Non-pigmented ciliary epithelial cell (primary cell): ENCODE measurements at places on chromosomes 5 and 9.
A peak's percentile ranks its signal among the peaks of the same experiment; 100 is the strongest.

DNA sequence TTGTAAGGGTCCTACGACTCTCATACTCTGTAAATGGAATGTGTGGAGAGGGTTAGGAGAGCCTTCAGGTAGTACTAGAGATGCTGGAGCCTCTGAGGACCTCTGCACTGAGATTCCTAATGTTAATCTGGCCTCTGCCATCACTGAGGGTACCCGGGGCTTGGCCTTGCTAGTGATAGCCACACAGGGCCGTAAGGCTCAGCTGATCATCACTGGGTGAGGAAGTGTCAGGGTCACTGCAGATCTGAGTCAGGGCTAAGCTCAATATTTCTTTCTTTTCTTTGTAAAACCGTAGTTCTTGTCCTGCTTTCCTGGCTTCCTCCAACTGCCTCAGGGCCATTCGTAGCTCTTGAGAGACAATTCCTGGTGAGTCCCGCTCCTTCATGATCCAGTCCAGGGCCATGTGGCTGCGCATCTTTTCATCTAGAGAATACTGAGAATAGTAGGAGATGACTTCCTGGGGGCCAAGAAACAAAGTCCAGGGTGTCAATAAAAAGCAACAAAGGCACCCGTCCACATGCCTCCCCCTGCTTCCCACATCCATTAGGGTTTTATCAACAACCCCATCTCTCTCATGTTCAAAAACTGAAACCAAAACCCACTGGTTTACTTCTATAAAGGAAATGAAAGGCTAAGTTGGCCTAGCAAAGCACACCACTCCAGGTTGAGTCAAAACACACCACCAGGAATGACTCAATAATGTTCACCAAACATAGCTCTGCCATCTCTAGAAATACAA lies 47.7 kb downstream of the LIX1 start:
- no peak for DNase-seq

DNA sequence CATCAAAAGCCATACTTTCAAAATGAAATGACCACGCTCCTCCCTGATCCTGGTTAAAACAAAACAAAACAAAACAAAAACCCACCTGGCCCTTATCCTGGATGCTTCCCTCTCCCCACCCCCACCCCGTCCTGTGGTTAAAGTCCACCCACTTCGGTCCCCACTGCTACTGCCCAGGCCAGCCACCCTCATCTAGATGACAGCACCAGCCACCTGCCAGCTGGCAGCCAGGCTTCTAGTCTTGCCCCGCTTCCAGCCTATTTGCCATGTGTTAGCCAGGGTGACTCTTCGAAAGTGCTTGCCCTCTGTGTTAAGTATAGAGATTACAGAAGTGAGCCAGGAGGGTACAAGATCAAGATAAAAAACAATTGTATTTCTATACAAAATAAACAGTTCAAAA lies 27.5 kb upstream of the NCS1 start:
- no peak for DNase-seq

GRCh38 chr9:110575945-110576344 lies 3.6 kb downstream of the SVEP1 start:
- no peak for DNase-seq

- no peak for DNase-seq
Observed at GRCh38 chr5:125476901-125477585, 730.6 kb upstream of the ZNF608 start.

DNA sequence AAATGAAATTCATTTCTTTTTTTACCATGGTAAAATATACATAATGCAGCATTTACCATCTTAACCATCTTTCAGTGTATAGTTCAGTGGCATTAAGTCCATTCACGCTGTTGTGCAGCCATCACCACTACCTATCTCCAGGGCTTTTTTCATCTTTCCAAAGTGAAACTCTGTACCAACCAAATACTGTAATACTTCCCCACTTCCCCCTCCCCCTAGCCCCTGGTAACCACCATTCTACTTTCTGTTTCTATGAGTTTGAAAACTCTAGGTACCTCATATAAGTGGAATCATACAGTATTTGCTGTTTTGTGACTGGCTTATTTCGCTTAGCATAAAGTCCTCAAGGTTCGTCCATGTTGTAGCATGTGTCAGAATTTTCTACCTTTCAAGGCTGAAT lies 23.4 kb downstream of the SPAAR start:
- DNase-seq, result no peak

DNA sequence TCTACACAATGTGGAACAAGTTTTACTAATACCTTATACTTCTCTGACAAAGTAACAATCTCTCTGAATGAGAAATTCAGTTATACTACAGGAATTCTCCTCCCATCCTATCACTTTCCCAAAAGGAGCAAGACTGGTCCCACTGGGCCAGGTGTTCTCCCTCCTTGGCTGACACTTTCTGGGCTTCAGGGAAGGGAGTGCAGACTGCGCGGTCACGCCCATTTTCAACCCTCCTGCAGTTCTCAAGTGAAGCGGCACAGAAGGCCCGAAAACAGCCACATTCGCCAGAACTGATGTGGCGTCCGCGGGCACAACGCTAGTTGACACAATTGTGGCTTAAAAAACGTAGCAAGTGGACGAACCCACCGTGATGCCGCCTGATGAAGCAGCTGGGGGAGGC lies 603 bp downstream of the SAXO1 start:
- DNase-seq, result no peak

GRCh38 chr9:131668439-131669268 lies 71.2 kb downstream of the RAPGEF1 start:
- DNase-seq, result peak; percentile 41

GRCh38 chr5:132976852-132977251 lies 13.4 kb upstream of the AFF4 start:
- no peak for DNase-seq

- no peak for DNase-seq
Observed at GRCh38 chr9:133351908-133352634, 4.1 kb downstream of the RPL7A start.

GRCh38 chr9:130681769-130682420 lies 11.7 kb upstream of the EXOSC2 start:
- no peak for DNase-seq

- DNase-seq, result no peak
Observed at GRCh38 chr9:111483858-111484571, at the start of gene ECPAS. Gene ECPAS (minus strand): TSS chr9:111484383. CDS start chr9:111472918, 11,465 bp downstream.

GRCh38 chr5:167578977-167579692 lies 712.3 kb upstream of the WWC1 start:
- peak; percentile 22 for DNase-seq

GRCh38 chr5:163548649-163549048 lies 43.2 kb downstream of the MAT2B start:
- DNase-seq, result no peak

GRCh38 chr5:135440916-135441315 lies 6.2 kb downstream of the DCANP1 start:
- DNase-seq, result no peak

- DNase-seq, result no peak
Observed at GRCh38 chr5:14413331-14413750, 168.3 kb upstream of the OTULINL start.

DNA sequence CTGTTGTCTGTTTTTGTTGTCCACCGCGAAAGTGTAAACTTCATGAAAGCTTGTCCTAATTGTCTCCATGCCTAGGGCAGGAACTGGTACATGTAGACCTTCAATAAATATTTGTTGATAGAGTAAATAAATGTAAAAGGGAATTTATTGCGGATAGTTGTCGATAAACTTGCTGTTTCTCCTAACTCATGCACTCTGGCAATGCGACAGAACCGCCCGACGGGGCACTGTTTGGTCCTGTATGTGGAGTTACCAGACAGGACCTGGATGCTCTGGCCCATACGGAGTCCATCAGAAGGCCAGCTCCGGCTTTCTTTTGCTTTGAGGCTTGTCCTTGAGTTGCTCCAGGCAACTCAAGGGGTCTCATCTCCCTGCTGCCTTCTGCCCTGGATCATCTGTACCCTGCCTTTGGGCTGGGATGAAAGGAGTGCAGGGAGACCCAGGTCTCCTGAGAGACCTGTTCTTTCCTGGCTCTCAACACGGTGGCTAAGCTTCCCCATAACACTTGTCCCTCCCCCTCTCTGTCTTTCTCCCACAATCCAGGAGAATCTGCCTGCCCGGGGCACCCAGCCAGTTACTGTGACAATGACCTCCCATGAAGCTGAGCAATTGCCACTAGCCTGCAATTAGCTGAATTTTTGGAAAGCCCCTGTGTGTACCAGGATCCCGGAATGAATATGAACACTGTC lies 149.5 kb upstream of the PTCH1 start:
- DNase-seq, result no peak

GRCh38 chr5:102807878-102808502 lies 52.9 kb downstream of the PAM start:
- peak; percentile 55 for DNase-seq

GRCh38 chr5:172777881-172778814 lies 7.2 kb upstream of the DUSP1 start:
- no peak for DNase-seq

GRCh38 chr5:142184988-142185387 lies 76.4 kb downstream of the NDFIP1 start:
- no peak for DNase-seq

DNA sequence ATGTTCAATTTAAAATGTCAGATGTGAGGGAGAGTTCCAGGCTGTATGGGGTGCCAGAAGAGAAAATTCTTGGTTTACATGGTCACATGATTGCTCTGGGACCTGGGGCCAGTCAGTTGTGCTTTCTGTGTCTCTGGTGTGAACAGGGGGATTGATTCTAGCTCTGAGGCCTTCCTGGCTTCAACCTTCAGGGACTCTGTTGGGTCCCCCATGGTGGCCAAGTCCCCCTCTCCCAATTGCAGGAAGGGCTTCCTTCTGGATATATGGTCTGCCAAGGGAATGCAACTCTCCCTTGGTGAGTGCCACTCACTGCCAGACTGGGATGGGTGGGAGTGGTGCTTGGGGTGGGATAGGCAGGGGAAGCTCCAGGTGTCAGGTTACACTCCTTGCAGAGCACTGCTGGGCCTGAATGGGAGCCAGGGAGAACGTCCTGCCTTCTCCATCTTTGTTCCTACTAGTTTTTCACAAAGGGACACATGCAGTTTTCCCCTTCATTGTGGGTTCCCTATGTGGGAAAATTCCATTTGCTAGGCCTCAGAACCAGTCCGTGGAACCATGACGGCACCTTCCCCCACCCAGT lies 153.2 kb downstream of the MELK start:
- no peak for DNase-seq

GRCh38 chr5:124478264-124478663 lies 268.2 kb downstream of the ZNF608 start:
- DNase-seq, result no peak

GRCh38 chr5:33472805-33473409 lies 32.1 kb downstream of the TARS1 start:
- no peak for DNase-seq

DNA sequence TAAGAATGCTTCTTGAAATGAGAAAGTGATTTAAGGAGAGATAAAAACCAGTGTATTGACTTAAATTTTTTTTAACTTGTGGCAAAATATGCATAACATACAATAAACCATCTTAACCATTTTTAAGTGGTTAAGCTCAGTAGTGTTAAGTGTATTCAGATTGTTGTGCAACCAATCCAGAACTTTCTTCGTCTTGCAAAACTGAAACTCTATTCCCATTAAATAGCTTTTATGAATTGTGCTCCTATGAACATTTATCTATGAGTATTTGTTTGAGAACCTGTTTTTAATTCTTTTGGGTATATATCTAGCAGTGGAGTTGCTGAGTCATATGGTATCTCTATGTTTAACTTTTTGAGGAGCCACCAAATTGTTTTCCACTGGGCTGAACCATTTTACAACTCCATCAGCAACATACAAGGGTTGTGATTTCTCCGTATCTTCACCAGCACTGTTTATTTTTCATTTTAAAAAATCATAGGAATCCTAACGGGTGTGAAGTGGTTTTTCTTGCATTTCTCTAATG lies 76.6 kb upstream of the ACTBL2 start:
- DNase-seq, result no peak

- DNase-seq, result no peak
Observed at GRCh38 chr9:16182784-16183183, 629.9 kb downstream of the CCDC171 start.

DNA sequence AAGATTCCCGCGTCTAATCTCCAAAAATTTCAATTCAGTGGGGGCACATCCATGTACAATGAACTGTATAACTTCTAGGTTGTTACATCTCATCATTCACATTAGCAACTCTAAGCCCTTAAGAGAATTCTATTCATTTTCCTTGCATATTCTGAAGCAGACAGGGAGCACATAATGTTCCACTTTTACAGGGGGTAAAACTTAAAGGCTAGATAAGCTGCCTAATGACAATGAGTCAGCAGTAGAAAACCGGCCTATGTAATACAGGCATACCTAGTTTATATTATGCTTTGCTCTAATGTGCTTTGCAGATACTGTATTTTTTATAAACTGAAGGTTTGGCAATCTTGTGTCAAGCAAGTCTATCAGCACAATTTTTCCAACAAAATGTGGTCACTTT lies 40.4 kb downstream of the PTAR1 start:
- DNase-seq, result peak; percentile 11

GRCh38 chr5:142674531-142675469 lies 11.1 kb downstream of the FGF1 start:
- DNase-seq, result peak; percentile 40

DNA sequence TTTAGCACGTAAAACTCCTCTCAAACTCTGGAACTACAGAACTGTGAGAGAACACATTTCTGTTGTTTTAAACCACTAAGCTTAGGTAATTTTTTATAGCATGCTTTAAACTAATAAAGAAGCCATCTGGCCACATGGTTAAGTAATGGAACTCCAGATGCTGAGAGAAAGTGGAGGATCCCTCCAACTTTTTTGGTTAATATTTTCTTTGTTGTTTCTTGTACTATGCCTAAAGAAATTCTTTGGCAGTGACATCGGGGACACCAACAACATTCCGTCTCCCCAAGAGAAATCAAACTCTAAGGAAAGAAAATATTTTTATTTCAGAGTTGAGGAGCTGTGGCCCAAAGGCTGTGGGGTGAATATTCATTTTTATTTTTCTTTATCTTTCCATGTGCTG lies 734.8 kb upstream of the CDH9 start:
- DNase-seq, result no peak
